ENCODE measurements at places on chromosomes 6 and 20.

GRCh38 chr6:142008016-142008735, 124.5 kb upstream of the GJE1 start:
- no peak for DNase-seq

GRCh38 chr6:170159022-170159965, 131.6 kb downstream of the DLL1 start:
- no peak for DNase-seq

- no peak for DNase-seq
These were observed 92.6 kb downstream of the CDC5L start for GRCh38 chr6:44480097-44480541.

DNA sequence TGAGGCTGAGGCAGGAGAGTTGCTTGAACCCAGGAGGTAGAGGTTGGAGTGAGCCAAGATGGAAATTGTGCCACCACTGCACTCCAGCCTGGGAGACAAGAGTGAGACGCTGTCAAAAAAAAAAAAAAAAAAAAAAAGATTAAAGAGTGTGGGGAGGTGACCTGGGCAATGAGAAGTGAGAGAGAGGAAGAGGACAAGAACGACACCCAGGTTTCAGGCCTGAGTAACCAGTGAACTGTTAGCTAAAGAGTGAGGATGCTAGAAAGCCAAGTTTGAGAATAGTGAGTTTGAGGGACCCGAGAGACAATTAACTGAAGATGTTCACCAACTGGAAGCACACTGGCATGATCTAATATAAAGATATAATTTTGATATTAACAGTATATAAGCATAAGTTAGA, 85.4 kb upstream of the TNFAIP3 start:
- DNase-seq = no peak

GRCh38 chr20:60055740-60056139, 97.5 kb downstream of the CDH26 start:
- no peak for DNase-seq

DNA sequence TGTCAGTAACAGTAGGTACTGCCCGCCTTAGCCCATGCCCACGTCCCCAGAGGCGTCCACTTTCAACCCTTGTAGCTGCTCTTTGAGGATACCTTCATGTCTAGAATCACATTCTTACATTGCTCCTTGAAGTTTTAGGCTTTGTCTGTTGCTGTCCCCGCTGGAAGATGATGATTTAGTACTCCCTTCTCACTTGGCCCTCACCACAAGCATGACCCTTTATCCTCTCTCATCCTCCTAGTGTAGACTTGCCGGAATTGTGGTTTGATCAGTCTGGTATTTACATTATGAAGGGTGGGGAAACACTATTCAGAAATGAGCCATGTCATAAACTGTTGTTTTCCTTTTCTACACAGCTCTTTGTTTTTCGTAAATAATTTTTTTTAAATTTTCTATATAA, 87.4 kb downstream of the ARID1B start:
- no peak for DNase-seq

DNA sequence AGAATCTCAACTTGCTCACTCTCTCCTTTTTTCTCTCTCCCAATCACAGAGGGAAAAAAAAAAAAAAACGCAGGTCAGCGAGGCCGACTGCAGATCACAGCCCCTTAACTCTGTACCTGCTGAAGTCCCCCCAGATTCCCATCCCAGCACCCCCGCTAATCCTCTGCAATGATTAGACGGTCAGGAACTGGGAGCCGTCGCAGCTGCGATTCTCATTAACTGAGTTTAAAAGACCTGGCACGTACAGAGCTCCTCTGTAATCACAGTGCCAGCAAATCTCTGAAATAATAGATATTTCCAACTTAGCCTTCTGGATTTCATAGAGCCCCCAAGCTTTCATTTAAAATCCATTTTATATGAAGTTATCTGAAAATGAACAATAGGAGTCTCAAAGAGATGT, 84.4 kb downstream of the ANKRD60 start:
- no peak for DNase-seq

DNA sequence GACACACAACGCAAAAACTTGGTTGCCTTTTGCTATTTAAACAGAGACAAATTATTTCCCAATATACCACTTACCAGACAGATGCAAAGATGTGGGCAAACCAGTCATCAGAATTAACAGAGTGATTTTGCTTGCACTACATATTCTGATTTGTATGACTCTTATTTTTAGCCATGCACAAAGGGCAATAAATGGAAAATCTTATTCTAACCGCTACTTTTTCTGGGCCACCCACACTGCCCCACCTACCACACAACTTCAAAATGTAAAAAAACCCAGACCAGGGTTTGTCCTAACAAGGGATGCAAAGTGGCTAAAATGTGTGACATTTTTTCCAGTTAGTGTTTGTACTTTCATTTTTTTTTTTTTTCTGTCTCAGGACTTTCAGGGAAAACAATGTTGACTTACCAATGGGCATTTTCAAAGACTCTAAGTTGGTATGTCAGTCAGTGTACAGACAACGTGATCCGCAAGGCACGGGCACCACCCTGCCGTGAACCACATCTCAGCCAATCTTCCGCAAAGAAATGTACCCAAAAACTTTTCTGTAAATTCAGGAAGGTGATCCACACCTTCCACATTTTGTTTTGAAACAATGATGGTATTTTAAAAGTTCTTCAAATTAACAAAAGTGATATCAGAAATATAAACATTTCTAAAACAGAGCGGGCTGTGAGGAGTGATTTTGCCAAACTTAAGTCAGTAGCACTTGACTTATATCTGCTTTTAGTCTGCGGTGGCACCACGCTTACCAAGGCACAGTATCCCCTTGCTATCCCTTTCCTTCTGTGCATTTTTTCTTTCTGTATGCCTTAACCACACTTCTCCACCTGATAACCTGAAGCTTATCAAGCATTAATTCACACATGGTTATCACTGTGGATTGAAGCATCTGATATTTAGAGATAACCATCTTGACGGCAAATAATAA, 185.6 kb downstream of the GJA10 start:
- no peak for DNase-seq

DNA sequence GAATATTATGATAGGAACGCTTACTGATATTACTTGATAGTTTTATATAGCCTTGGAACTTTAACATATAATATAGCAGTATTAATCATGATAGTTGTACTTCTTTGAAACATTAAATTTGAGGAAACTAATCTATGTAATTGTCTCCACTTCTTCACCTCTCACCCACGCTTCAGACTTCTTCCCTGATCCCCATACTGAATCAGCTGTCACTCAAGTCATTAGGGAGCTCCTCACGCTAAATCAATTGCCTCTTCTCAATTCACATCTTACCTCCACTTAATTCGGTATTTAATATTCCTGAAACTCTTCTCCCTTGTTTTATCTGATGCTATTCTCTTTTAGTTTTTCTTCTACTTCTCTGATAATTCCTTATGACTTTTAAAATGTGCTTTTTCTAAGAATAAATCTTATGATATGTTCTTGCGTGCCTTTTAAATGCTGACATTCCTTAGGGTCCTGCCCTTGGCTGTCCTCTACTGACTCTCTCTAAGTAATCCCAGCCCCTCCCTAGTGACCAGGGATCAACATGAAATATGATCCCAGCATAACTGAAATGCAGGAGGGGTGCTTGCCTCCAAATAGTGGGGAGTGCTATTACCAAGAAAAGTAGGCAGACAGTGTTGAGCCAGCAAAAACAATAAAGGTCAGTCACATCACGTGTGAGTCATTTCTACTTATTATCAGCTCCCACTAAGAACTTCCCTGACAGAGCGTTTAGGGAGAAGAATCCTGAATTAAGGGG, 9.9 kb downstream of the ANKRD66 start:
- DNase-seq = no peak

- DNase-seq = no peak
These were observed 6.0 kb downstream of the DLGAP4 start for GRCh38 chr20:36311854-36312723.

DNA sequence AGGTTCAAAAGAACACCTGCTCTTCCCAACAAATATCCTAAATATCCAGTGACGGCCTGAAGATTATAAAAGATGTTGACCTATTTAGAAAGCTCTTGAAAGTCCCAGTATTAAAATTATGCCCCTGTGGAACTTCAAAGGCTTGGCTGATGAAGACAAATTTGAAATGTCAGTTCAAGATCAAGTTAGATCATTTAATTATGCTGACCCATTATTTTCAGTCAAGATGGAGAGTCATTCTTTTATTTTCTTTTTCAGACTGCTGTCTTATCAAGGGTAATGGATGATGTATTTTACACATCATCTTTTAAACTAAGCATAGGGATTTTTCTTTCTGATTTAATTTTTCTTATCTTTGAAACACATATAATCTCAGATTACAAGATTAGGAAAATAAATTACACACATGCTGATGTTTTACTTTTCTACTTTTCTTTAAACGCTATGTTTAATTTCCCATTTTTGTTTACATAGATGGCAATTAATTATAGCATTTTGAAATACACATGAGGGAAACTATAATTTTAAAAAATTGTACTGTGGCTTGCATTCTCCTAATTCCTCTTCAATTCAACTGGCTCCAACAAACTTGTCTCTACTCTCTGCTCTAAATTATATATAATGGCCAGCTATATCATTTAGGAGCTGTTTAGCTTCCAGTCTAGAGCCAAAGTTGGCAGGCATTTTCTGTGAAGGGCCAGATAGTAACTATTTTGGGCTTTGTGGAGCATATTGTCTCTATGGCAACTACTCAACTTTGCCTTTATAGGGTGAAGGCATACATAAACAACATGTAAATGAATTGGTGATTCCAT, 123.7 kb downstream of the RCAN2 start:
- DNase-seq = no peak

- no peak for DNase-seq
These were observed 167.7 kb downstream of the SIM1 start for GRCh38 chr6:100296810-100297544.

- DNase-seq = no peak
These were observed 502.9 kb downstream of the HAO1 start for GRCh38 chr20:7437311-7437710.

- DNase-seq = no peak
These were observed 37.6 kb downstream of the NCR2 start for GRCh38 chr6:41372832-41373626.

DNA sequence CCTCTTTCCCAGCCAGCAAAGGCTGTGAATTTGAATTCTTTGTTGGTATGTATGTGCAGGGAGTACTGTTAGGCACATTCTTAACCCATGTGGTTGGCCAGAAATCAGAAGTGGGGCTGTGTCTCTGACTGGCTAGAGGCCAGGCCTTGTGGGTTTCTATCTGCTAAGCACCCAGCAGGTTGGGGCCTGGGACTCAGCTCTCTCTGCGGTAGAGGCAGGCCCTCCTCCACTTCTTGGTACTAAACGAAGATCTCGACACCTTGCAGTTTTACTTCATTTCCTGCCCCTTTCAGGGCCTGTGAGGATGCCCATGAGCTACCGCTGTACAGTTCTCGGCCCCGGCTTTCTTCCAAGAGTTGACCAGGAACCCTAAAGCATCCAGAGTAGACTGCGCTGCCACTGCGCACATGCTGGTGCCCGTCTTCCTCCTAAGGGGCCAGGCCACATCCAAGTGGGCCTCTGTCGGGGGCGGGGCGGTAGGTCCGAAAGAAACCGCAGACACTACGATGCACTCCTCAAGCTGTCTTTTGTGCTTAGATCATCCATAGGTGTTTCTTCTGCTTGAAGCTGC, 51.1 kb downstream of the TCP11 start:
- DNase-seq = no peak

- no peak for DNase-seq
These were observed 42.2 kb upstream of the SCRT2 start for GRCh38 chr20:717832-718231.

GRCh38 chr6:110529355-110529754, 52.9 kb upstream of the SLC22A16 start:
- DNase-seq = no peak

- no peak for DNase-seq
These were observed 289.2 kb upstream of the RNF24 start for GRCh38 chr20:4304601-4305000.

- no peak for DNase-seq
These were observed 12.9 kb downstream of the TAGAP start for GRCh38 chr6:159031846-159032245.

DNA sequence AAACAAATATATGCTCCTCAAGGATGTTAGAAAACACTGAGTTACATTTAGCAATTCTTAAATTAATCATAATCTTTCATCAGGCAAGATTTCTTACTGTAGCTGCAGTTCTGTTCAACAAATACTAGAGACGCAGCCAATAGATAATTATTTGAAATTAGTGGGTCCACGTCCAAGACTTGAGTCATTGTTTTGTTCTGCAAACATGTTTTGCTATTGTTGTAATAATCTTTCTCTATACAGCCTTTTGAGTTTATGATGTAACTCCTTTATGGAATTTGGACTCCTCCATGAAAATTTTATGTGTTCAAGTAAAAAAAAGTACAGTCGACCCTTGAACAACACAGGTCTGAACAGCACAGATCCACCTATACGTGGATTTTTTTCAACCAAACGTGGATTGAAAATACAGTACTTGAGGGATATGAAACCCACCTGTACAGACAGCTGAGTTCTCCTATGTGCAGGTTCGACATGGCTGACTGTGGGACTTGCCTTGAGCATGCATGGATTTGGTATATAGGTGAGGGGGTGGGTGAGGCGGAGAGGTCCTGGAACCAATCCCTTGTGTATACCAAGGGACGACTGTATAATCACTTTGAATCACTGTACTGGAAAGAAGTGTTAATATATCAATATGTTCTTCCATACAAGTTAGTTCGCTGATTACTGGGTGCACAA, 41.3 kb upstream of the SLC22A16 start:
- no peak for DNase-seq

DNA sequence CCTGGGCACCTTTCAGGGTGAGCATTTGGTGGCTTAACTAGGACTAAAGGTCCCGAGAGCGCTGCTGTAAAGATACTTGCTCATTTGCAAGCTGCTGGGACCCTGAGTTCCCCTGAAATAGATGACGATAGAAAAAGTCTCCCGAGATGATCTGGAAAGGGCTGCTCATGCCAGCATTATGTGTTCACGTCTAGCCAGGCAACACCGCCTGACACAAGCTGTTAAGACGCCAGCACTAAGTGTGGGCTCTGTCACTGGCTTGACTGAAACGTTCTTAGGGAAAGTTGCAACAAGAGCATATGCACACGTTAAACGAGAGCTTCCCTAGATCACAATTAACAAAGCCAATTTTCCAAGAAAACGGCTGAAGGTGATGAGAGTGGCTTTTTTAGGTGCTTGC, 113.7 kb downstream of the SLC23A2 start:
- no peak for DNase-seq

DNA sequence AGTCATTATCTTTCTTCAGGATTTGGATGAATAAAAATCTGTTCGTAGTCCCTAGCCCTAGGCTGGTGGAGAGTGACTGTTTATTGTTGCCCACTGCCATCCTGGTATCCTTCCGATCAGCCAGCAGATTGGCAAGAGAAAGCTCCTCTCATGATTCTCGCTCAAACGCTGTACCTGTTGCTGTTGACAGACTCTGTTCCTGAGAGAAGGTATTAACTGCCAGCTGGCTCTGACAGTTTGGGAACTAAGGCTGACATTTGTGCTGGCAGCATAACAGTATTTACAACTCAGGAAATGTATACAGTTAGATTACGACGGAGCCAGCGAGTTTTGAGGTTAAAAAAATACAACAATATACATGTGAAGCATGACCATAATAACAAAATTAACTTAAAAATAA, 674.5 kb downstream of the PRKN start:
- no peak for DNase-seq

GRCh38 chr6:158589366-158589765, 29.5 kb downstream of the TMEM181 start:
- DNase-seq = no peak

GRCh38 chr6:50966986-50967385, 148.3 kb downstream of the TFAP2B start:
- DNase-seq = no peak
